ENCODE measurements at places on chromosomes 2 and 18.

- DNase-seq, result no peak
These were observed 114.3 kb downstream of the MGAT5 start for GRCh38 chr2:134368009-134368817.

DNA sequence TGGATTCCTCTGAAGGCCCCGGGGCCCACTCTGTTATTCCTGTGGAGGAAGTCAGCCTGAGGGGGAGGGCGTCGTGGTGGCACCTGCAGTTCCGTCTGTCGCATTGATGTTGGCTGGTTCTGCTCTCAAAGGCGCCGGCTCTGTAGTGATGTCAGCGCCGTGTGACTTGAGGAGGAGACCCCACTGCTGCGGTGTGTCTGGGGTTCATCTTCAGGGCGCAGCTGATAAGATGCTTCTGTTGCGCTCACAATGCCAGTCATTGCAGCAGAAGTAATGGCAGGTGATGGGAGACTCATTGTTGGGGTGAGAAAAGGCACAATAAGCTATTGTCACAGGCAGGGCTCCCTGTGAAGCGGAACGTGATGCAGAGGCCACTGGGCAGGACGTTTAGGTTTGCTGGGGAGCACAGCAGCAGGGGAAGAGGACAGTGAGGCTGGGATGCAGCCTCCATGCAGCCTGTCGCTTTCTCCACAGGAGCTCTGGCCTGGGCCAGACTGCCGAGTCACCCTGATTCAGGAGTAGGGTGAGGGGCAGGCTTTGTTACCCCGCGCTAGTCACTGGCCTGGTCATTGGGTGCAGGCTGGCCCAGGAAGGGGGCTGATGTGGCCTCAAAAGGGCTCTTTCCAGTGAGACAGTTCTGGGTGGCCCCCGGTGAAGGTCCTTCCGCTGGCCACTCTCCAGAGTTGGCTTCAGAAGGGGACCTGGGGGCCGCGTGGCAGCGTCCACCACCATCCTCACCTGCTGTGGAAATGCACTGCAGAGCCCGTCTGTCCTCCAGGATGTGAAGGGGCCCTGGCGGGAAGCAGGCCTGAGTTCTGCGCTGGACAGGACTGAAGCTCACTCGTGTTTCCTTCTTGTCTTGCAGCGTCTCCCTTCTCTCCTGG, 42.9 kb downstream of the SH3BP4 start:
- DNase-seq, result no peak

GRCh38 chr2:233395687-233396086, 41.4 kb downstream of the DGKD start:
- DNase-seq, result no peak

- no peak for DNase-seq
These were observed 30.1 kb upstream of the SERPINE2 start for GRCh38 chr2:224069172-224069571.

DNA sequence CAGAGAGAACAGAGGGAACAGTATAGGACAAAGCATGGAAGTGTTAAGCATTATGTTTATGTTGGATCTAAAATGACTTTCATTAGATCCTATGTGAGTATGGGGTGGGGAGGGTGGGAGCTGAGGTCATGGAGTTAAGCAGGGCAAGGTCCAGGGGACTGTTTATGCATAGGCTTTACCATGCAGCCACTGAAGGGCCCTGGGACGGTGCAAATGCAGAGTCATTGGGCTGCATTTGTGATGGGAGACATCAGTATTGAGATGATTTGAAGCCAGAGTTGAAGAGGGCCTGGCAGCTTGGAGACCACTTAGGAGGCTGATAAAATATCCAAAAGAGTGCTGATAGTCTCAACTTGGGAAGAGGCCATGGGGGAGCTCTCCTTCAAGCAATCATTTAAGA, 22.7 kb downstream of the IL1RL2 start:
- DNase-seq, result no peak

Data from activated naive CD4-positive, alpha-beta T cell treated with Interleukin-2 at 50 U/mL for 16 hours (primary cell).